ENCODE measurements at places on chromosomes 13 and 19.

- no peak for DNase-seq
These were observed 1261.3 kb upstream of the SPRY2 start for GRCh38 chr13:81602241-81602640.

DNA sequence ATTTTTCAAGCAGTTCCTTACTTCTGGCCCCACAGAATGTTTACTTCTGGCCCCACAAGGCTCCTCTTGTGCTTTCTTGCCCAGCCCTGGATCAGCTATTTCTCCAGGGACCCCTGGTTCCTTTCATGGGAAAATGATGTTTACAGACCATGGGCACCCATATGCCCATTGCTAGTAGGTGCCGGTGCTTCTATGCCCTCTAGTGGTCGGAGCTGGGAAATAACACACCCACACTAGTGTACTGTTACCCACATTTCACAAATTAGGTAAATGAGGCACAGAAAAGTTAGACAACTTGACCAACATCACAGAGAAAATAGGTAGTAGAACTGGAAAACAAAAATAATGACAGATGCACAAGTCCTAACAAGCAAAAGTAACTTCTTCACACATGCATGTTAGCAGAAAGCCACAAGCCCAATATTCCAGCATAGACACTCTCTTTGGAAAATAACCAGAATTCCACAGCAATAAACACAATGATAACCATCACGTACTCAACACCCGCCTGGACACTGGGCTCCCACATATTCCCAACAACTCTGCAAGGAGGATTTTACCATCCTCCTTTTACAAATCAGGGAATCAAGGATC is 1.3 kb upstream of the CEACAM6 start:
- peak; percentile 54 for DNase-seq

- DNase-seq = no peak
These were observed at the start of gene ELAVL3 for GRCh38 chr19:11480715-11481533. ELAVL3 (minus strand) TSS chr19:11481046; CDS start chr19:11480608, 438 bp downstream.

- DNase-seq = peak; percentile 72
These were observed 30.4 kb upstream of the CYP4F8 start for GRCh38 chr19:15584541-15585115.

- no peak for DNase-seq
These were observed 460.0 kb downstream of the COG6 start for GRCh38 chr13:40115426-40115825.

GRCh38 chr19:18629166-18630088 is 7.4 kb upstream of the KLHL26 start:
- no peak for DNase-seq

DNA sequence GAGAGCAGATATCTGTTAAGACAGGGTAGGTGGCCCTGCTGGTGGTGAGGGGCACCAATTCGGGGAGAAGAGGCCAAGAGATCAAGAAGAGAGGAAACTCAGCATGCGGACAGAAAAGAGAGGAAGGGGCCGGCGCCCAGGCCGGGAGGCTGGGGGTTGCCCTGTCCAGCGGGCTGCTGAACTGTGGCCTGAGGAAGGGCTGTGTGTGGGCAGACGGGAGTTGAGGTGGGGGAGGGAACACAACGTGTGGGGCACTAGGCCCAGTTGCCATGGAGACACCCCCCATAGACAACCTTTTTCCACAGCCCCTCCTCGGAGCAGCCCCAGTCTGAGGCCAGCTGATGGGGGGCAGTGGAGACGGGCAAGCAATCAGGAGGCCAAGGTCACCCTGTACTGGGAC is 2.5 kb upstream of the CACNG8 start:
- DNase-seq = no peak

- no peak for DNase-seq
These were observed 1256.6 kb upstream of the ATXN8OS start for GRCh38 chr13:68851026-68851425.

- DNase-seq = no peak
These were observed 2474.2 kb downstream of the PCDH9 start for GRCh38 chr13:64755961-64756360.

GRCh38 chr19:2034729-2035589 is 16.1 kb downstream of the MKNK2 start:
- no peak for DNase-seq

DNA sequence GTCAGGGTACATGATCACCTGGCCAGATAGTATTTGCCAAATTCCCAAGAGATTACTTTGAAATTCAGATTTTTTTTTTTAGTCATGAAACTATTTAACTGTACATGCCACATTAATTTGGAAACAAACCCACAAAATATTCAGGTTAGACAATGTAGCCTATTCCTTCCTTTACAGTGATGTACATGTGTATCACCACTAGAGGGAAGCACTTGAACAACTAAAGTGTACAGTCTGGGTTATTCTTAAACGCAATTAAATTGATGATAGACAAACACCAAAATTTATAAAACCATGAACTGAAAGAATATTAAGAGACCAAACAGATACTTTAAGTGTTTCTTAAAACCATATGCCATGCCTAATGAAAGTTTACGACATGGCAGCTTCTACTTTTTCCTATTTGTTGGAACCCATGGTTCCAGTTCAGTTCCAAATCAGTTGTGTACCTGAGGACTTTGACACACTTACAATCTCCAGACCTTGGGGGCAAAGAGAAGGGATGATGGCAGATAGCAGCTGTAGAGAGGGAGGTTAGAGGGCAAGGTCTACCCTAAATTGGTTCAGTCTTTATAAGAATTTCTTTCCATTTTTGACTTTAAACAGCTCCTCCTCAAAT is 52.8 kb downstream of the TNFSF13B start:
- no peak for DNase-seq

GRCh38 chr13:99305158-99305557 is 2.0 kb downstream of the GPR183 start:
- no peak for DNase-seq

DNA sequence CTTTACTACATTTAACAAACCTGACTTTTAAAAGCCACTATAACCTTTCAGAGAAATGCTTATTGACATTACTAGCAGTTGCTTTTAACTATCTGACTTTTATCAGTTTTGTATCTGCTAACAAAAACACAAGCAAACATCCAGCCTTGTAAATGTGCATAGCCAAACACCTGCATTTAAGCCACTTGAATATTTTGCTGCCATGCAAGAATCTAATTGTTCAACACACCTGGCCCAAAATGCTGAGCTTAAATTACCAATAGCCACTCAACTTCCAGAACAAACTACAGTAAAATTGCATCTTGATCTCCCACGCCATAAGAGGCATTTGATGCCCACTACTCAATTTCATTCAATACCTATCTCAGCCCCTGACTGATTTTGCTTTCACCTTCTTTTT is 9.3 kb downstream of the ZIC5 start:
- DNase-seq = no peak

GRCh38 chr13:113049981-113050380 is 55.6 kb upstream of the F7 start:
- no peak for DNase-seq

DNA sequence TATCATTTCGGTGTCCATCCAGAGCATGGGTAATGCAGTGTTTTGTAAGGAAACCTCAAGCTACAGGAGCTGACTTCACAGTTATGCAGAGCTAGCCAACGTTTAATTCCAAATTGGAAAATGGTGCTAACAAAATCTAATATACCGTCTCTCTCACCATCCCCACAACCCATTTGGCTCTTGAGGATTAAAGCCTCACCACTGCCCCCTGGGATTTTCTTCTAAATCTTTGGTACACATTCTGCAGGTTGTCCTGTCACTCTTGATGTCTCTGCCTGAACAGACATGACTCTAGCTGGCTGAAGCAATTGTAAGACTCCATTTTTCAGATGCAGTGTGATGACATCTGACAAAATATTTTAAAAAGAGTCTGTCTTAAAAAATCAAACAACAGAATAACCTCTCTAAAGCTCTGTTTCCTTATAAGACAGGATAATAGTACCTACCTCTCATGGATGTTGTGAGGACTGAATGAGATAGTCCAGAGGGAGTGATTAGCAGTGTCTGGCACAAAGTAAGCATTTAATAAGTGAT is 451.8 kb downstream of the SUCLA2 start:
- no peak for DNase-seq

- DNase-seq = no peak
These were observed 4.4 kb downstream of the BCAM start for GRCh38 chr19:44813070-44813840.

DNA sequence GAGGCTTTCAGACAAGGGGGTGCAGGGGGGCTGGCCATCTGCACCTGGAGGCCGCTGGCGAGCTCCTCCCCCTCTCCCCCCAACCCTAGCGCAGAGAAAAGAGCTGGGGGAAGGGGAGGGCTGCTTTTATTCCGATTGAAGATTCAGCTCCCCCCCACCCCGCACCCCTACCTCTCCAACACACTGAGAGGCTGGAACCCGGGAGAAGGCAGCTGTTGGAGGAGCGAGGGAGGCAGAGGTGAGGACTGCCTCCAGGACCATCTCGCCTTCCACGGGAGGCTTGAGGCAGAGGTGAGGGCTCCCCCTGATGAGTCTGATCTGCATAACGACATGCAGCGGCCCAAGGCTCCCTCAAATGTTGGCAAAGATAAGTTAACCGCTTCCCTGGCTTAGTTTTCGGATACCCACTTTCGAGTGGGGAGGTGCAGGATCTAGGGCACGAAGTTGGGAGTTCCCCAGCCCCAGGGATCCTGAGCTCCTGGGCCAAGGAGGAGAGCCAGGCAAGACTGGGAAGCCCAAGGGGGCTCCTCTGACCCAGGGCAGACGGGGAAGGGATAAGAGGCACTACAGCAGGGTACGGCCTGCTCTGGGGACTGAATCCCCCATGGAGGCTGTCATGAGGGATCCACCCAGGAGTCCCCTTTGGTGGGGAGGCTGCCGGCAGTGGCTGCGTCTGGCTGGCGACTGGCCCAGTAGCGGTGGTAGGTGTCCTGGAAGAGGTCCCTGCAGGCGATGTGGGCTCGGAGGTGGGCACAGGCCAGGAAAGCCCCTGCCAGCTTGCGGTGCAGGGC is 1.2 kb upstream of the NUMBL start:
- DNase-seq = no peak

- DNase-seq = no peak
These were observed 26.1 kb downstream of the GAS6 start for GRCh38 chr13:113837560-113838355.

DNA sequence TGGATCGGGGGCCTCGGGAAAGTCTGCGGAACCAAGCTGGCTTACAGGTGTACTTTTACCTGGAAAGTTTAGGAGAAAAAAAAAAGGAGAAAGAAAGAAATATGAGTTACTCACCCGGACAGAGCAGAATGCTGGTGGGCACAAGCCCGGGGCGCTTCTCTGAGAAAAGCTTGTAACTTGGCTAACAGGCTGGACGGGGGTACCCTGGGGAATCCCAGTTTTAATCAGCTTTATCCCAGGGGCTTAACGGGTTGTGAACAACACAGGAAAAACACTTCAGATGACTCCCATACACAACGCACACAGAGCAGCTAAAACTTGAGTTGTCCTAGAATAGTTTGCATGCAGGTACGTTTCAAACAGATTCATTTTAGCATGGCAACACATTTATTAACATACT is 37.3 kb downstream of the KLF2 start:
- no peak for DNase-seq

DNA sequence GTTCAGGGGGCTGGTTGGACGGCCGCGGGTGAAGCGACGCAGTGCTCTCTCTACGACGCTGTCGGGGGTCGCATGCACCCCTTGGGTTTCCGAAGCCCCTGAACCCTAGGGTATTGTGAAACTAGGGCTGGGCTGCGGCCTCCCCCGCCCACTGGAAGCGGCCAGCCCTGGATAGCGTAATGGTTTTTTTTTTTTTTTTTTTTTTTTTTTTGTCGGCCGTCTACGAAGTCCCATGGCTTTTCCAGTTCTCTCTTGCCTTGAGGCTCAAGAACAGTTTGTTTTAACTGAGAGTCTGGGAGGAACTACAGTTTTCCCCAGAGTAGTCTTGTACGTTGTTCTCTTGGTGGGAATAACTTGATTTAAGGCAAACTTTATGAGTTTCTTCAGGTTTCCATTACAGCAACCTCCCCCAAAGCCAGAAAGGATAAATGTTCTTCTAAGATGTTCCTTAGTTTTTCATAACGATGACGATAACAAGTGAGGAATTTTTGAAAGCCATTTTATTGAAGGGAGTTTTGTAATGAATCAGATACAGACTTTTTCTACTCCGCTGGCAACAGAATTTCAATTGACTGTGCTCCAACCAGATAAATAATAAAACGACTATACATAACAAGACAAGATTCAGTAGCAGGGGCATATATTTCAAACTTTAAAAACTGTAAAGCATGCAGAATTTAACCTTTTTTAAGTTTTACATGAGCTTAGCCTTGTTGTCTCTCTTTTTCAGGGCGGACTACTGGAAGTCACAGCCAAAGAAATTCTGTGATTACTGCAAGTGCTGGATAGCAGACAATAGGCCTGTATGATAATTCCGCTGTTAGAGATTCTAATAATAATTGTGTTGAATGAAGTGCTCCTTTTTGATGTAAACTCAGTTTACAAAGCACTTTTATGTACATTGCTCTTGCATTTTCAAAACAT is 867 bp downstream of the WBP4 start:
- DNase-seq = no peak

GRCh38 chr13:112728375-112729126 is 38.7 kb downstream of the ATP11A start:
- DNase-seq = no peak

DNA sequence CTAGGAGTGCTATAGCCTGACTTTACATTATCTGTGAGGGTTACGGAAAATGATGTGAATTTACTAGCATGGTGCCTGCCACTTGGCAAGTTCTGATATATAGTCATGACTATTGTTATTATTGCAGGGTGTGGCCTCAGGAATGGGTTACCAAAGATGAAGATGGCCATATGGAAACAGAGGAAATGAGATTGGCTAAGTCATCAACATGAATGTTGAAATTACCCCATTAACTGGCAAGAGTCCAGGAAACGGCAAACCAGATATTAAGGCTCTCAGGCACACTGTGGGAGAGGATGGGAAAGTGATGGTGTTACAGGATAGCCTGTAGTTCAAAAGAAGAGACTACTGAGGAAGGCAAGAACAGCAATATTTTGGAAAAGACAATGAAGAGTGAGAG is 183.3 kb downstream of the KCNRG start:
- DNase-seq = no peak

DNA sequence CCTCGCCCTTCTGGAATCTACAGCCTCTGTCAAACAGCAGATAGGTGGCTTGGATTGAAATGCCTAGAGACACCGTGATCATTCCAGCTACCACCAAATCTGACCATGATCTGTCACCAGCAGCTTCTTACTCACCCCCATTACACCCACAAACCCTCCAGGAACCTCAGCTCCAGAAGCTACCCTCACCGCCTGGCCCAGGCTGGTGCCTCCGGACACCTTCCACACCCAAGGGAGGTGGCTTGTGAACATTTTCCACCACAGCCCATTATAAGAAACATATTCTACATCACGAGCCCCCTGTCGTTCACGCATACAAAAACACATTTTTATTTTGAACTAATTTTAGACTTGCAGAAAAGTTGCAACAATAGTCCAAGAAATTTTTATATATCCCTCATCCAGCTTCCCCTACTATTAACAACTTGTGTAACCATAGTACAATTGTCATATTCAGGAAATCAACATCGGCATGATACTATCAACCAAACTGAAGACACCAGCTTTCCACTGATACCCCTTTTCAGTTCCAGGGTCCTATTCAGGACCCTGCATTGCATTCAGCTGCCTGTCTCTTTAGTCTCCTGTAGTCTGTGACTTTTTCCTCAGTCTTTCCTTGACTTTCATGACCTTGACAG is 15.4 kb upstream of the UBE2L5 start:
- no peak for DNase-seq

- DNase-seq = no peak
These were observed 8.7 kb upstream of the IGFL3 start for GRCh38 chr19:46133101-46133627.

GRCh38 chr13:40994581-40995230 is 24.4 kb downstream of the ELF1 start:
- DNase-seq = no peak
